Activated T-helper 9 cell treated with anti-CD3 and anti-CD28 coated beads, Interleukin-2, amount 50 U/mL, for 16 hours (primary cell): ENCODE measurements at places on chromosomes 7 and 10.

- no peak for DNase-seq
Observed at GRCh38 chr7:111784296-111784695, 222.0 kb upstream of the IMMP2L start.

- no peak for DNase-seq
Observed at GRCh38 chr10:75967491-75967890, 536.1 kb downstream of the LRMDA start.

- DNase-seq, result no peak
Observed at GRCh38 chr10:13851906-13852305, 265.1 kb downstream of the PRPF18 start.

- no peak for DNase-seq
Observed at GRCh38 chr10:122642726-122643605, 56.7 kb downstream of the C10orf120 start.

DNA sequence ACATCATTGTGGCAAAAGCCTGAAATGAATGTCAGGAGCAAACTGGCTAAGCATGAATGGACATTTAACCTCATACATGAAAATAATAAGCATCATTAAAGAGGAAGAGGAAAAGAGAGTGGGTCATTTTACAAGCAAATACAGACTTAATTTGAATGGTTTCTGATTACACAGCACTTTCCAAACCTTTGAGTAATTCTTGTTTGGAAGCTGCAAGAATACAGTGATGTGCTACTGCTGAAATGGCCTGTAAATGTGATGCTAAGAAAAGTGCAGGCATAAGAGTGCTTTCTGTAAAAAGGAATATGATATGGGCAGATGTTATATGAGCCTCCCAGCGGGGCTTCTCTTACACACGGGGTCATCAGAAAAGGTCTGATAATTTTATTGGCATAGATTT lies 30.2 kb downstream of the TAS2R16 start:
- DNase-seq, result no peak

- no peak for DNase-seq
Observed at GRCh38 chr10:23966504-23967051, 242.4 kb upstream of the KIAA1217 start.

- DNase-seq, result no peak
Observed at GRCh38 chr10:120095875-120096274, 203.3 kb downstream of the SEC23IP start.

DNA sequence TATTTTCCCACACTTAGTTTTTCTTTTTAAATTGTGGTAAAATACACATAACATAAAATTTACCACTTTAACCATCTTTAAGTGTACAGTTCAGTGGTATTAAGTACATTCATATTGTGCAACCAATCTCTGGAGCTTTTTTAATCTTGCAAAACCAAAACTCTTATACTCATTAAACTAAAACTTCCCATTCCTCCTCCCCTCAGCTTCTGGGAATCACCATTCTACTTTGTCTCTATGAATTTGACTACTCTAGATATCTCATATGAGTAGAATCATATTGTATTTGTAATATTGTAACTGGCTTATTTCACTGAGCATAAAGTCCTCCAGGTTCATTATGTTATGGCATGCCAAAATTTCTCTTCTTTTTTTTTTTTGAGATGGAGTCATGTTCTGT lies 86.4 kb upstream of the JAZF1 start:
- DNase-seq, result no peak

GRCh38 chr10:125225051-125225450 lies 64.7 kb upstream of the CTBP2 start:
- DNase-seq, result no peak
